ENCODE measurements at places on chromosomes 5 and 9.

GRCh38 chr9:73089304-73089985 lies 62.2 kb upstream of the ANXA1 start:
- DNase-seq = no peak

GRCh38 chr9:110555551-110556331 lies 23.8 kb downstream of the SVEP1 start:
- DNase-seq = no peak

DNA sequence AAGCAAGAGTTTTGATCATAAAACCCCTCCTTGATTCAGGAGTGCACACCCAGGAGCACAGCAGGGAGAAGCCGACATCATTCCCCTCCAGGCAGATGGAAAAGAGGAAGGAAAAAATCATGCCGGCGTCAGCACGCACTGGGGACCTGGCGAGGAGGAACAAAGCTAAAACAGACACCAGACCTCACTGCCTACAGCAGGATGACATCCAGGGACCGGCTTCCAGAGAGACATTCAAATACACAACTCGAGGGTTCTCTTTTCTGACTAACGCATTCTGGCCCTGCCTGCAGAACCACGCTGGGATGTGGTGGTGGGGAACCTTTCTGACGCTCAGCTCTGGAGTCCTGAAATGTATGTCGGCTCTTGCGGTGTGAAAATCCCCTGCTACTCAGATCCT lies 2.7 kb downstream of the UBAC1 start:
- no peak for DNase-seq

GRCh38 chr5:96196890-96197289 lies 235.2 kb upstream of the ELL2 start:
- DNase-seq = no peak

DNA sequence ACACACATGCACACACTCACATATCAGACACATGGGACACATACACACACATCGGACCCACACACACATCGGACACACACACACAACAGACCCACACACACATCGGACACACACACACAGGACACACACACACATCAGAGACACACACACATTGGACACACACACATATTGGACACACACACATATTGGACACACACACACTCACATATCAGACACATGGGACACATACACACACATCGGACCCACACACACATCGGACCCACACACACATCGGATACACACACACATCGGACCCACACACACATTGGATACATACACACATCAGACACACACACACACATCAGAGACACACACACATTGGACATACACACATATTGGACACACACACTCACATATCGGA lies 12.8 kb upstream of the LAMC3 start:
- DNase-seq = no peak

DNA sequence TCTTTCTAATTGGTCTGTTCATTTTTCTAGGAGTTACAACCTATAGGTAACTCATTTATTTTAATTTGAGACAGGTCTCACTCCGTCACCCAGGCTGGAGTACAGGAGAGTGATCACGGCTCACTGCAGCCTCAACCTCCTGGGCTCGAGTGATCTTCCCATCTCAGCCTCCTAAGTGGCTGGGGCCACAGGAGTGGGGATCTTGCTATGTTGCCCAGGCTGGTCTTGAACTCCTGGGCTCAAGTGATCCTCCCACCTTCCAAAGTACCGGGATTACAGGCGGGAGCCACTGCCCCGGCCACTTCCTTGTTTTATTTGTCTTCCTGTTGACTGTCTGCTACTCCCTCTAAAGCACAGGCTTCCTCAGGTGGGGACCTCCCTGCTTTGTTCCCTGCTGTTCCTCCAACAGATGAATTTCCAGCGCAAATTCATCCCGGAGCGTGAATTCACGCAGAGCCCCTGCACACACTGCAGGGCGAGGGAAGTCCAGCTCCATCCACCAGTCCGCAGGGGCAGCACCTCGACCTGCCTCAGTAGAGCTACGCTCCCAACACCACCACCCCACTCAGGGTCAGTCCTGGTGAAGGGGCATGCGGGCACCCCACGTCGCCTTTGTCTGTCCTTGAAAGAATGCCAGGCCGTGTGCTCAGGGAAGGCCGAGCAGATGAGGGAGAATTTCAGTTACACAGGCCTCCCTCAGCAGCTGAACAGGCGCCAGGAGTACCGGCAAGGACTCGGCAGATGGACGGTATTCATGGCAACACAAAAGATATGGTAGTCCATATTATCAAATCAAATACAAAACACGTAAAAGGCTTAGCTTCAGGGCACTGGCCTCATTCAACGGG lies 6.3 kb downstream of the QSOX2 start:
- no peak for DNase-seq

DNA sequence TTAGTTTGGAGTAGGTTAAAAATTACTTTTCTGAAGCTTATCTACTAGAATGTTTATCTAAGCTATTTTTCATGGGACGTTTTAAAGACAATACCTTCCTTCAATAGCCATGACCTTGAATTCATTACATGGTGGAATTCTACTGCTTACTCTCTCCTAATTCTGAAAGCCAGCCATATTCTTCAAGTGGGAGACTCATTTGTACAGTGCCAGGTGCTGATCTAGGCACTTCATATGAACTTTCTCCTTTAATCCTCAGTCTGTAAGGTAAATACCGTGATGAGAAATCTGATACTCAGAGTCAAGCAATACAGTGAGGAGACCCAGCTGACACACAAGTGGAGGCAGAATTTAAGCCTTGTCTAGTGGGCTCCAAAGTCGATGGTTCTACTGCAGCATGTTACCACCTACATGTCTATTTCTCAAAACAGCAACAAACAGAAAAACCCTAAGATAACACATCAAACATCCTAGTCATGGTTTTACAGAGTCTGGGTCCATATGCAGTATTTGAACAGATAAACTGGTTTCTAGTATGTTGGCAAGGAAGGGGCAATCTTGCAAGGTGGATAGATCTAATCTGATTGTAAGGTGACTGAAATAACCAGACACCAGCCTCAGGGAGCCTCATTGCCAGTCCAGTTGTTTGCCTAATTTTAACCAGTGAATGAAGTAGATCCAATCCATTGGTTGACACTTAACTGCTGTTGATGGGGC lies 243.7 kb downstream of the PIK3R1 start:
- no peak for DNase-seq

GRCh38 chr5:61115968-61116367 lies 46.3 kb downstream of the SMIM15 start:
- no peak for DNase-seq

- DNase-seq = peak; percentile 34
Measured at GRCh38 chr9:113963017-113963620, 87.0 kb downstream of the ZNF618 start.

GRCh38 chr9:85041466-85042137 lies 372.1 kb downstream of the NTRK2 start:
- no peak for DNase-seq

GRCh38 chr9:4147476-4148230 lies 152.2 kb downstream of the GLIS3 start:
- DNase-seq = no peak

- peak; percentile 38 for DNase-seq
Measured at GRCh38 chr9:88590558-88591146, 55.7 kb downstream of the NXNL2 start.

GRCh38 chr5:115209279-115209678 lies 39.6 kb upstream of the TRIM36 start:
- DNase-seq = peak; percentile 11

DNA sequence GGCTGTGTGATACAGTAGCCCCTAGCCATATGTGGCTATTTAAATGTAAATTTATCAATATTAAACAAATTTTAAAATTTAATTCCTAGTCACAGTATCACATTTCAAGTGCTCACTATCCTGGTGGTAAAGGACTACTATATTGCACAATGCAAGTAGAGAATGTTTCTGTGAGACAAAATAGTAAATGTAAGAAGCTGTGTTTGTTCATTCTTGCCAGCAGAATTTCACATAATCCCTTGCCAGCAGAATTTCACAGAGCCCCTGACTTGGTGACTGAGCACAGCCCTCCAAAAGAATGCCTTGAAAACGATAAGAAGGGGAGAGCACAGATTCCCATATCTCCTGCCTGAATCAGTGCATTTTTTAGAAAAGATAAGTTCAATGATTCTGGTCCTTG lies 75.9 kb upstream of the SELENOP start:
- peak; percentile 91 for DNase-seq

DNA sequence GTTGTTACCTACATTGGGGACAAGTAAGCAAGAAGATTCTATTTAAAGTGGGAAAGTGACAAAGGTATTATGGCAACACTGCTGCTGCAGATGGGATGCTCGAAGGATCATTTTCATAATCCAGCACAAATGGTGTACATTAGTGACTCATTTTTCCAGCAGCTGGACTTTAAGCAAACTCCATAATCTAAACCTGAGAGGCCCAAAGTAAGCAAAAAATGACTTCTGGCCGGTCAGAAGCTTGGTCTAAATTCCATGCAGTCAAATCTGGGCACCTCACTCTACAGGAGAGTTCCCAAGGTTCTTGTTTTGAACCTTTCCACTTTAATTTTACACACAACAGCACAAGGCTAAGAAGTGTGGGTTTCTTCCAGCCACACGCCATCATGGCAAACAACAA lies 43.6 kb upstream of the TRAF1 start:
- DNase-seq = no peak

- no peak for DNase-seq
Measured at GRCh38 chr5:55440188-55440646, 94.5 kb downstream of the PLPP1 start.

DNA sequence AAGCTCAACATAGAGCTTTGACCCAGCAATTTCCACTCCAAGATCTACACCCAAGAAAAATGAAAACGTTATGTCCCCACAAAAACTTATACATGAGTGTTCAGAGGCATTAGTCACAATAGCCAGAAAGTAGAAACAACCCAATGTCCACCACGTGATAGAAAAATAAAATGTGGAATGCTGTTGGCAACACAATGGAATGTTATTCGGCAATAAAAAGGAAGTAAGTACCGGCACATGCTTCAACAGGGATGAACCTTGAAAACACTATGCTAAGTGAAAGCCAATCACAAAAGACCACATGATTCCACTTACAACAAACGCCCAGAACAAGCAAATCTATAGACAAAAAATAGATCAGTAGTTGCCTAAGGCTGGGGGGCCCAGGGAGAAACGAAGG lies 6.0 kb downstream of the UBQLN1 start:
- DNase-seq = no peak

- no peak for DNase-seq
Measured at GRCh38 chr5:32712481-32713360, 1.6 kb downstream of the NPR3 start.

DNA sequence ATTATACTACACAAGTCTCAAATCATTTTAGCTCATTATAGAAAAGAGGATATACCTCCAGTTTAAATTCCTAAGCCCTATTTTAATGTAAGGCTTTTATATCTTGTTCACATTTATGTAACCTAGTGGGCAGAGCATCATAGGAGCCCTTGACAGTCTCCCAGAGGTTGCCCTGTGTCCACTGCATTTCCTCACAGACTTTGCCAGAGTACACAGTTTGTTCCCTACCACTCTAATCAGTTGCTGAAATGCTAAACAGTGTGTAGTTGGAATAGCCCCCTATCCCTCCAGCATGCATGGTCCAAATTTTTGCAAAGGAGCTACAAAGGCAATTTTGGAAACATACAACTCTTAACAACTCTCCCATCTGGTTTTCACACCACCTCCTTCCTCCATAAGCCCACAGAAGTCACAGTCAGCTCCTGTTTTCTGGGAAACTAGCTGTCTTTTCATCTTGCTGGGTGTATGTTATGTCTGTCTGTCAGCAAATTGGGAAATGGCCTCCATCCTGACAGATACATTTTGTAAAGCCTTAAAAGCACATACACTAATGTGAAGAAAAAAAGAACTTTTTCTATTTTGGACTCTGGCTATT lies 212.2 kb downstream of the DENND1A start:
- DNase-seq = no peak
